ENCODE measurements at places on chromosomes 3 and 15. TPM values are rescaled to one million over a fixed set of nuclear protein-coding genes. Genes with fewer than 3 reads are reported as not detected.

Gene INSYN1
- not detected for total RNA-seq

Gene ARHGAP31
- 4.6 TPM for total RNA-seq

Gene ATR
- total RNA-seq, result 17.0 TPM

Gene C2CD4A
- total RNA-seq, result not detected

Gene ECE2
- not detected for total RNA-seq

Gene ABHD5
- 22.3 TPM for total RNA-seq

Gene AADACL2
- not detected for total RNA-seq

Gene FAM107A
- total RNA-seq, result not detected

Gene BRPF1
- total RNA-seq, result 8.6 TPM

Gene CELF6
- total RNA-seq, result not detected

Gene GPR156
- 0.35 TPM for total RNA-seq

Gene SCN10A
- not detected for total RNA-seq

Gene HIGD2B
- not detected for total RNA-seq

Gene POPDC2
- total RNA-seq, result not detected

Gene PSTPIP1
- total RNA-seq, result 0.18 TPM

Gene RFTN1
- total RNA-seq, result 36.5 TPM

Gene INO80
- 12.7 TPM for total RNA-seq

Gene LARP6
- 109 TPM for total RNA-seq

Gene TMC3
- not detected for total RNA-seq

Gene SAMD7
- not detected for total RNA-seq

Gene PAK6
- total RNA-seq, result not detected

Gene SI
- total RNA-seq, result not detected

Gene GREM1
- 4.3 TPM for total RNA-seq

Gene CFAP100
- not detected for total RNA-seq

Gene CYP8B1
- total RNA-seq, result not detected

Gene OXTR
- 70.9 TPM for total RNA-seq

Gene STAC
- total RNA-seq, result 0.18 TPM

Gene CCDC54
- total RNA-seq, result not detected

Gene ESYT3
- total RNA-seq, result 0.58 TPM

Gene RTP1
- total RNA-seq, result not detected

Gene RBM5
- 61.3 TPM for total RNA-seq

Gene SLC28A2
- total RNA-seq, result not detected

Gene PDCD7
- 15.6 TPM for total RNA-seq

Gene PSMD2
- 686 TPM for total RNA-seq

Gene PIF1
- 19.0 TPM for total RNA-seq

Gene SCAMP5
- 5.5 TPM for total RNA-seq

Gene CLDN1
- 3.5 TPM for total RNA-seq

Gene TMEM207
- not detected for total RNA-seq

Gene UBA3
- total RNA-seq, result 77.8 TPM

Gene FANCD2OS
- not detected for total RNA-seq

Gene TRAT1
- total RNA-seq, result not detected

Gene IGSF10
- 0.29 TPM for total RNA-seq

Gene CSTA
- 0.89 TPM for total RNA-seq

Measured in myometrial cell (primary cell).